Activated CD4-positive, CD25-positive, alpha-beta regulatory T cell treated with anti-CD3 and anti-CD28 coated beads, Interleukin-2, amount 50 U/mL, for 24 hours (primary cell): ENCODE measurements at places on chromosomes 6 and 20.
A peak's percentile ranks its signal among the peaks of the same experiment; 100 is the strongest.

GRCh38 chr6:15897063-15897876 is 231.6 kb upstream of the MYLIP start:
- no peak for ATAC-seq

DNA sequence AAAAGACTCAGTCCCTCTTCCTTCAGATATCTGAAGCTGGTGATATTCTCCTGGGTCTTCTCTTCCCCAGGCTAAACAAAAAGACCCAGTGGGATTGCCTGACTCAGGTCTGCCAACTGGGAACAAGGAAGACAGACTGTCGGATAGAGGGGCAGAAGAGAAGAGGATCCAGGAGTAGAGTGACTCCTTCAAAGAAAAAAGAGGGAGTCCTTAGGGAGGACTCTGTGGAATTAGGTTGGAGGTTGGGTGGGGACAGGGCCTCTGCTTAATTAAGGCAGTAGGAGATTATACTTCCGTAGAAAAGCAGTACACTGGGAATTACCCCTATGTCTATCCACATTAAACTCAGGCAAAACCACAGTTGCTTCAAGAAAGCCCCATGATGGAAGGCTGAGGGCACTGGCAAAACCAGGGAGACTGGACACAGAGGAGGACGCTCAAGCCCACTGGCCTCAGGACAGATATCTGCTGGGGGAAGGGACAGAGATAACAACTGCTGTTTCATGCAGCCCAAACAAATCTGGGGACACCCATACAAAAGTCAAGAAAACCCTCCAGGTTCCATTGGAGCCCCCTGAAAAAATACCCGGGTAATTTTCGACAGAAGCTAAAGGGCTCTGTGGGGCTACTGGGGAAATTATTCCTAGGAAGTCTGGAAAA is 5.7 kb downstream of the BCL2L1 start:
- peak; percentile 12 for ATAC-seq

- ATAC-seq: no peak
These were observed 339.5 kb upstream of the HSF2 start for GRCh38 chr6:122059918-122060317.

DNA sequence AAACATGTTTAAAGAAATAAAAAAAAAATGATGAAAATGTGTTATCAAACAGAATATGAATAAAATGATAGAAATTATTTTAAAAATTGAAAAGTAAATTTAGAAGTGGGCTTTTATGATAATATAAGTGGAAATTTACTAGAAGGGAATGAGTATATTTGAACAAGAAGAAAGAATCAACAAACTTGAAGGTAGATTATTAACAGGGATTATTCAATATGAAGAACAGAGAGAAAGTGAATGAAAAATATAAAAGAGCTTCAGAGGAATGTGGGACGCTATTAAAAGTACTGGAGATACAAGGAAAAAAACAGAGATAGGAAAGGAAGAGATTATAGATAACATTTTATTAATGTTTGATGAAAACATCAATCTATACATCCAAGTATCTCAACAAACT is 1014.4 kb upstream of the CITED2 start:
- no peak for ATAC-seq

- no peak for ATAC-seq
These were observed 100.1 kb downstream of the ZFAND3 start for GRCh38 chr6:37919417-37920157.

- ATAC-seq: no peak
These were observed 500.1 kb upstream of the MARCKS start for GRCh38 chr6:113357041-113357440.
